Cerebellar nuclear complex (tissue), 1 donor: ENCODE measurements at places on chromosomes 2 and 18.

DNA sequence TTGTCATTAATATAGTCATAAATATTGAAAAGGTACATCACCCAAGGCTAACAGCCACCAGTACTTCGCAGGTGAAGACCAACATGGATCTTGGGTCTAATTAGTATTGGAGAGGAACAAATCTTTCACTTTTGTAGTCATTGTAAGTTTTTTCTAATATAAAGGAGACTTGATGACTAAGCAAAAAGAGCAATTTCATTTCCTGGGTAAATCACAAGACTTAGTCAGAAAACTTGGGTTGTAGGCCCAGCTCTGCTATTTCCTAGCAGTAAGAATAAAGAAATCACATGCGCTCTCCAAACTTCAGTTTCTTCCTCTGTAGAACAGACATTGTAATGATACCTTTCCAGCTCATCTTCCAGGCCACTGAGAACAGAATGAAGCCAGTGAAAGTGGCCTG lies 40.9 kb downstream of the NRP2 start:
- no peak for DNase-seq

DNA sequence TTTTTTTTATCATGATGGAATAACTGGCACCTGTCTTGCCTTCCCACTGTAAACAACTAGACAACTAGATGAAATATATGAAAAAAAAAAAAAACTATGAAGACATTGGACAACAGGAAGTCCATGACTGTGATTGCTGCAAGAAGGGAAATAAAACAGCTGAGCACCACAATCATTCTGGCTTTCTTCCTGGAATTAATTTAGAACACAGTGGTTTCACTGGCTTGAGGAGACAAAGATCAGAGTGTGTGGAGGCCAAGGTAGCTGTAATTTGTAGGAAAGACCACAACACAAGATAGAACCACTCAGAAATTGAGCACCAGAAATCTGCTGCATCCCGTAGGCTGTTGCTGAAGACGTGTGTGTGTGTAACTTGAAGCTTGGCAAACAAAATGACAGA lies 121.1 kb upstream of the PID1 start:
- no peak for DNase-seq

- no peak for DNase-seq
Observed at GRCh38 chr2:170155022-170155722, 22.8 kb upstream of the MYO3B start.

- no peak for DNase-seq
Observed at GRCh38 chr2:180291552-180292421, 284.7 kb upstream of the CWC22 start.

- DNase-seq: no peak
Observed at GRCh38 chr2:217444932-217445331, 557.9 kb downstream of the TNS1 start.

- no peak for DNase-seq
Observed at GRCh38 chr2:10452312-10452711, 4.2 kb upstream of the ODC1 start.

DNA sequence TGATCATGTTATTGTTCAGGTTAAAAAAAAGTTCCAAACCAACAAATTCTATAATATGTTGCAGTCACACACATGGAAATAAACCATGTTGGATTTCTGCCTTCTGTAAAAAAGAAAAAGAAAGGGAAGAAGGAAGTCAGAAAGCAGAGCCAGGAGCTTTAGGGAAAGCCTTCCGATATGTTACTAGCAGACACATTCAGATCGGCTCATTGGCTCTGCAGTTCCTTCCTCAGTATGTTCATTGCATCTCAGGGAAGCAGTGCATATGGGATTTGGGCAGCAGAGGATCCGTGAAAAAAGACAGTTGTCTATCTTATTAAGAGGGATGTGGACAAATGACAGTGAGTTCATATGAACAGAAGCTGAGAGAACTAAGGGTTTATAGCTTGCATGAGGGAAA lies 68.1 kb downstream of the KIF5C start:
- no peak for DNase-seq
